Stimulated activated CD8-positive, alpha-beta memory T cell treated with anti-CD3 and anti-CD28 coated beads, Interleukin-15, amount 100 ng/mL, for 24 hours (primary cell): ENCODE measurements at places on chromosomes 16 and 17.

GRCh38 chr16:21263640-21264570 is 14.2 kb downstream of the CRYM start:
- no peak for DNase-seq

- DNase-seq, result no peak
These were observed 546.0 kb upstream of the PSMD7 start for GRCh38 chr16:73750639-73751038.

GRCh38 chr16:86929057-86929871 is 350.9 kb downstream of the FOXL1 start:
- no peak for DNase-seq

DNA sequence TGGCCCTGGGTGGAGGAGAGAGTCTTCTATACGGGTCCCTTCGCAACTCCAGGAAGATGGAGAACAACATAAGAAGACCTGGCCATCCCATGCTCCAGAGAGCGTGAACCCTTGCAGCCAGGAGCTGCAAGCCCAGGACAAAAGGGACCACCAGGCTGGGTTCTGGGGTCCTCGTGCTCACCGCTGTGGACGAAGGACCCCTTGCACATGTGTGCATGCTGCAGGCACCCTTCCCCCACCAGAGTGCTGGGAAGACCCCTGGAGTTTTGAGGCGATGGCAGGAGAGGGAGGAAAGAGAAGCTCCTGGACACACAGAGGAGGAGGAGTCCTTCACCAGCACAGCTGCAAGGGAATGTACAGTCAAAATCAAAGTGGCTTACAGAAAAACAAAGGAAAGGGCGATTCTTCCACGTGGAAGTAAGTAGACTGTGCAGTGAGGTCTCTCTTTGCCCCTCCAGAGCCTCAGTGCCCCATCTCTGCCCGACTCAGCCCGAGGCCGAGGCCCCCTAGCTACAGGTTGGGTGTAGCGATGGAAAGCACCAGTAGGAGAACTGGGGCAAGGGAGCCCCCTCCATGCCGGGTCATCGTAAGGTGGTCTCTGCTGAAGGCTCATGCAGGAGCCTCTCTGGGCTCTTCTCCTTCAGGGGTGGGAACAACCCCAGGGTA is 51.3 kb downstream of the PIMREG start:
- DNase-seq, result no peak

DNA sequence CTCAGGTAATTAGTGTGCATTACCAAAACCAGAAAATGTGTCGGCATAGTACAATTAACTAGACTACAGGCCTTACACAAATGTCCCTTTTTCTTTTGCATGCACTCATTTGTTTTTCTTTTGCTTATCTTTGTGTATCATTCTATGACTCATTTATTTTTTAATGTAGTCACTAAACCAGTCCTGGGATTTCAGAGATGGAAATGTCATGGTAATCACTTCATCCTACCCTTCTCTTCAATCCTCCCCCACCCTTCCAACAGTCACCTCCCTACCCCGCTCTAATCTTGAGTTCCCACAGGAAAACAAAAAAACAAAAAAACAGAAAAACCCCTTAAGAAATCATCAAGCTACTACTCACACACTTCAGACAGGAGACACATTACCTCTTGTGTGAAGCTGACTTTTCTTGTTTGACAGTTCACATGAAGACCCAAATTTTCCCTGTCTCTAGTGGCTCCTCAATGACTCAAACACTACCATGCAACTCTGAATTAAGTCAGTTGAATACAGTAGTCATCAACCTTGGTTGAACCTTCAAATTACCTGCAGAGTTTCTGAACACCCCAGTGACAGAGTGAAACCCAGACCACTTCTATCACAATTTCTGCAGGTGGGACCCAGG is 242.4 kb upstream of the SALL1 start:
- DNase-seq, result no peak

DNA sequence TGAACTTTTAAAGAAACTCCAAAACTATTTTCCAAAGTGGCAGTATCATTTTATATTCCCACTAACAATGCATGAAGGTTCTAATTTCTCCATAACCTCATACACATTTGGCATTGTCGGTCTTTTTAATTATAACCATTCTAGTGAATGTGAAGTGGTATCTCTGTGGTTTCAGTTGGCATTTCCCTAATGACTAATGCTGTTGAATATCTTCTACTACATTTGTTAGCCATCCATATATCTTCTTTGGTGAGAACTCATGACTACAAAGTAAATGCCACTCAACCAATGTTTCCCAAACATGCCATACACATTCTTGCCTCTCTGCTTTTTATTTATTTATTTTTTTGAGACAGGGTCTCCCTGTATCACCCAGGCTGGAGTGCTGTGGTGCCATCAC is 31.7 kb upstream of the TAOK1 start:
- DNase-seq, result no peak

GRCh38 chr16:4561596-4561995 is 5.5 kb downstream of the C16orf96 start:
- DNase-seq, result no peak
